ENCODE measurements at places on chromosomes 12 and 14.

GRCh38 chr12:11621797-11622423 is 27.6 kb upstream of the ETV6 start:
- no peak for DNase-seq

DNA sequence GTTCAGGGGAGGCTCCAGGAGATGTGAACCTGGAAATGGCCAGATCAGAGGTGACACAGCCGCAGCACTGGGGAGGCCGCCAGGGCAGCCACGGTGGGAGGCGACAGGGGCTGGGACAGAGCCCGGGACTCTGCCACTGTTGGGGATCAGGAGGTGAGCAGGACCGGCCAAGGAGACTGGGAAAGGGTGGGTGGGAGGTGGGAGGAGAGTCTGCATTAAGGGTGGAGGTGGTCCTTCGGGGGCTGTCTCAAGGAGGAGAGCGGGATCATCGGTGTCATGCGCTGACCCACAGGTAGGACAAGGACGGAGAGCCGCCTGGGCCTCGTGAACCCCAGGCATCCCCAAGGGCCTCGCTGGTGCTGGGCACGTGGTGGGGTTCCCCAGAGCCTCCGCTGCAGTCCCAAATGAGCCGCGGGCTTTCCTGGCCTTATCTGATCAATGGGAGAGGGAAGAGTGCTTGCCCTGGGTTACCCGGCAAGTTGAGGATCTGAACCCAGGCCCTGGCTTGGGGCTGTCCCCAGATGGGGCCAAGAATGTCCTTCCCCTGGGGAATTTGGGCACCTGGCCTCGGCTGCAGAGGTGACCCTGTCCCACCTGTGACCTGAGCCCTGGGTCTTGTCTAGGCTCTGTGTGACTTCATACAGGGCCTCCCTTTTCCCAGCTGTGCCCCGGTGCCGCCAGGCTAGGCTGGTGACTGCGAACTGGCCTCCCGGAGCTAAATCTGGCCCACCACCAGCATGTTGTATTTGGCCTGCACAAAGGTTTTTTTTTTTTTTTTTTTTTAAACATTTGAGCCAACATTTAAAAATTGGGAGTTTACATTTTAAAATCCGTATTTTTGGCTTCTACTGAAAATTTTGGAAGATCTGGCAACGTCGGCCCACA is 13.2 kb downstream of the BEGAIN start:
- no peak for DNase-seq

DNA sequence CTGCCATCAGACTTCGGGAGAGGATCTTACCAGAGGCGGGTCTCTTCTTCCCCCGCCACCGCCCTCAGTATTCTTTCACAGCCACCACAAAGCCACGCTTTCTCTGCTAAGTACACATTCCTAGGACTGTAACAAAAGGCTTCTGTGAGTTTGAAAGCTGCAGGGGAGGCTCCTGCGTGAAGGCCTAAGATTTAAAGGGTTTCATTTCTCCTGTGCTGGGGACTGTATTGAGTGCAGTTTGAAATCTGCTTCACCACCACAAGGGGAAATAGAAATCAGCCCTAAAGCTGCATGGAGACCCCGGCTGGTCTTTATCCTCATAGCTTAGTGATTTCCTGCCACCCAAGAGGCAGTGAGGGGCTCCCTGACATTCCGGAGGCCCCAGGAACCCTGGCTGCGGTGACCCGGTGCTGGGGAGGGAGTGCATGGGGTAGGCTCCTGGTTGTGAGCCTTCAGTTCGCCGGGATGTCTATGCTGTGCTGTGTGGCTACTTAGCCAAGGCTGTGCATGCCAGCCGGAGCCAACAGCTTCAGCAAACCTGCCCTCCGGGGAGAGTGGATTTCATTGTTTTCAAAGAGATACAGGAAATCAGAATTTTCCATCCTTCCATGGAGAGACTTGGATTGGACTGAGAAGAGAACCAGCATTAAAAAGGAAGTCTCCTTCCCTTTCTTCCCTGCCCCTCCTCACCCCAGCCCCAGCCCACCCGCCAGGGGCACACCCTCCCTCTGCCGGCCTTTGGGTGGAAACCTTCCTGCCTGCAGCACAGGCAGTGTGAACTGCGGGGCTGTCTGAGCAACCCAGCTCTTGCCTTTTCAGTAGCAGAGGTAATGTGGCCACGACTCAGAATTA is 163.3 kb downstream of the ETV6 start:
- DNase-seq: no peak

GRCh38 chr12:10331642-10332239 is 24.1 kb downstream of the KLRD1 start:
- DNase-seq: no peak

DNA sequence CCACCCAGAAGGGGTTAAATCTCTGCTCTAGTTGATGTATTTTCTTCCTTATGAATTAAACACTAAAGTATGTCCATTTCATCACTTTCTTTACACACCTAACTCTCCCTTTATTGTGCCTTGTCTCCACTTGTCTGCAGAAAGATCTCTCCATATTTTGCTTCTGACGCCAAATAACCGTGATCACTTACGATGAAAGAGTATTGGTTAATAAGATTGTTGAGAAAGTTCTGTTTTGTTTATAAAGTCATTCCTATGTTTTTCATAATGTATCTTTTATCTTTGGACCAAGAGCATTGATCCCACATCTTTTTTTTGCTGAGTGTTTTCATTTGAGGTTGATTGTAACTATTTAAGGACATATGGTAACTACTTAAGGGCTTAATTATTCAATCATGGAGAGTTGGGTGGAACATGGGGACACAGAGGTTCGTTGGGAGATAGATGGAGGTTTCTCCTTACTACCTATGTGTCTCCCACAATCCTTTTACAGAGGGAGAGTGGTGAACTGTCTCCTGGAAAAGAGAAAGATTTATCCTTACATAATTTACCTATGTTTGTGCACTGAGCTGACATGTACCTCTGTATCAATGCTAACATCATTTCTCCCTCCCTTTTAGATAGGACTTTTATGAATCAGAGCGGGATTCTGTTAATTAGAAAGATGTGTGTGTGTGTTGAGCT is 120.7 kb upstream of the SLC38A2 start:
- DNase-seq: no peak

GRCh38 chr14:102479777-102480176 is 29.8 kb downstream of the ANKRD9 start:
- DNase-seq: no peak

DNA sequence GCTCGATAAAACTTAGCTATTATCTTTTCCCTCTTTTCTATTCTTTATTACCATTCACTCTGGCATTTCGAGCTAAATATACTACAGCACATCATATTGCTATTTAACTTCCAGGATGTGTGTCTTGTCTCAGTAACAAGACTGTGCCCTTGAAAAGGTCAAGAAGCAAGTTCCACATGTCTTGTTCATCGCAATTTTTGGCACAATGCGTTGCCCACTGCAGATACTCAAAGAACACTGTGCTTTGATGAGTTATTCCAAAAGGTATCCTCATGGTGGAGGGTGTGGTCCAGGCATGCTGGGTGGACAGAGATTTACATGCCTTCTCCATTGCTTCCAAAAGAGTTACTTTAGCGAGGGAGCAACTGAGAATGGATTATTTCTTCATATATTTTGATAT is 6.6 kb downstream of the E2F7 start:
- DNase-seq: no peak

DNA sequence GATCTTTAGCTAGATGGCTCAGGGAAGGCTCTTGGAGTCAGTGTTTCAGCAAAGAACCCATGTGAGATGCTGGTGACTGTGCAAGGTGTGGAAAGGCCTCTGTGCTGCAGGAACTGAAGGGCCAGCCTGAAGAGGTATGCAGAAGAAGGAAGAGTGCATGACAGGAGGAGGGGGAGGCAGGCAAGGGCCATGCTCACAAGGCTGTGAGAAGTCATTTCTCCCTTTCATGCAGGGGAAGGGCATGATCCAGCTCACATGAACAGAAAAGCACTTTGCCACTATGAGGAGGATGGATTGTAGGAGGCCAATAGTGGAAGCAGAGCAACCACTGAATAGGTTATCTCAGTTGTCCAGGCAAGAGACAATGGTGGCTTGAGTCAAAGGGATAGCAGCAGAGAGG is 83.7 kb downstream of the SSPN start:
- no peak for DNase-seq

Measured in stimulated activated CD4-positive, alpha-beta T cell treated with anti-CD3 and anti-CD28 coated beads, Interleukin-12 subunit alpha, Interleukin-12 subunit beta, amount 100 ng/mL, for 24 hours (primary cell).